ENCODE measurements at places on chromosomes 6 and 20.
A peak's percentile ranks its signal among the peaks of the same experiment; 100 is the strongest.

GRCh38 chr6:108581237-108581931 lies 20.7 kb downstream of the FOXO3 start:
- DNase-seq: no peak

GRCh38 chr6:100246206-100246605 lies 218.5 kb downstream of the SIM1 start:
- no peak for DNase-seq

GRCh38 chr6:139858429-139858828 lies 484.0 kb upstream of the CITED2 start:
- DNase-seq: no peak

DNA sequence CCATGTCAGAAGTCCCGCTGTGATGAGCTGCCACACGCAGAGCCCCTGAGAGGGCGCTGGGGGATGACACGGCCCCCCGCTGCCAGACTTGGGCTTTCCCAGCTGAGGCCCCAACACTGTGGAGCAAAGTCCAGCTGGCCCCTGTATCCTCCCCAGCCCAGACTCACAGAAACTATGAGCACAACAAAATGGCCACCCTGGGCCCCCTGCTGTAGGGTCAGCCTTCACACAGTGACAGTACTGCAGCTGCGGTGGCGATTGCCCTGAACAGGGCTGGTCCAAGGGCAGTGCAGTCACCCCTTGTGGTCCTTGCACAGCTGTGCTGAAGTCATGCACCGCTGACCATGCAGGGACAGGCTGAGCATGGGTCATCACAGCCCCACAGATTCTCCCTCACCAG lies 78.2 kb upstream of the CST7 start:
- DNase-seq: no peak

DNA sequence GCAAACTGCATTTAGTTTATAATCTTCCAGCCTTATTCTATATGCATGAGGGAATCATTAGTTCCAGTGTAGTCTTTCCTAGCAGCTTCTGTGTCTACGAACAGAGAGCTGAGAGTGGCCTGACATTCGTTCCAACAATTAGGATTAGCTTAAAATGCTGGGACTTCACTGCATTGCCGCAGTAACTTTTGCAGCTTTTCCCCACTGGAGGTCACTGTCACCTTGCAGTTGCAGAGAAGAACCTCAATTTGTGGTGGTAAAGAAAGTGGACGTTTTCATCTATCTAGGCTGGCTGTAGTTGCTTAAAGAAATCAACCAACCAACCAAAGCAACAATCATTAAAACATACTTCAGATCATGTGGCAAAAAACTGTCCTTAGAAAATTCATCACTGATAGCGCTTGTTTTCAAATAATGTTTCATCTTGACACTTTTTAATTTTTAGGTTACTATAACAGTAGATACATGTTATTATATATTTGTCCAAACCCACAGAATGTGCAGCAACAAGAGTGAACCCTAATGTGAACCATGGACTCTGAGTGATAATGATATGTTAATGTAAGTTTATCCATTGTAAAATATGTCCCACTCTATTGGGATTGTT lies 12.2 kb downstream of the MYLK4 start:
- peak; percentile 33 for DNase-seq

- DNase-seq: peak; percentile 24
Observed at GRCh38 chr6:151704383-151704782, 103.1 kb upstream of the ESR1 start.

DNA sequence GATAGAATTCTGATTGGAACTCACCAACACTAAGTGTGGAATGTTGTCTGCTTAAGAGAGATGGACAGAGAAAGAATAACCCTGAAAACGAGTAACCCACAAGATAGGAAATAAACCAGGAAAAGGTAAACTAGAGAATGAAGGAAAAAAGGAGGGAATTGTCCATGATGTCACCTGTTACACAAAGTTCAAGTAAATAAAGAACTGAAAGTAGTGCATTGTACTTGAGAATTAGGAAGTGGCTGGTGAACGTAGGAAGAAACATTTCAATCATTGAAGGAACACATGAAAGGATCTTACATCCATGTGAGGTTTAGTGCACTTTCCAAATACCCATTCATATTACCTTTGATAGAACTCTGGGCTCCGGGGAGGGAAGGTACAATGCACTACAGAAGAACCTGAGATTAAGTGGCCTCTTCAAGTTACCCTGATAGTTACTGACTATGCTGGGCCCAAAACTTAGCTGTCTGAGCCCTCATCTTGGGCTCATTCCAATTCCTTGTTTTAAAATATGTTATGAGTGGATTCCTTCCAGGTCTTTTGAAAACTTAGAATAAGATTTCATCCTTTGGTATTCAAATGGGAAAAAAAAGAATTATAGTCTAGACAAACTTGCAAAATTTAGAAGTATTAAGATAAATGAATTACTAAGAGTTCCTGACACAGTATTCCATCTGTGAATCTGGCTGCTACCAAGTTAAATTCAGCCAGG lies 1.1 kb upstream of the STX7 start:
- no peak for DNase-seq

GRCh38 chr20:24585796-24586522 lies 116.5 kb downstream of the SYNDIG1 start:
- no peak for DNase-seq

- no peak for DNase-seq
Observed at GRCh38 chr20:51492167-51493092, 50.1 kb downstream of the NFATC2 start.

DNA sequence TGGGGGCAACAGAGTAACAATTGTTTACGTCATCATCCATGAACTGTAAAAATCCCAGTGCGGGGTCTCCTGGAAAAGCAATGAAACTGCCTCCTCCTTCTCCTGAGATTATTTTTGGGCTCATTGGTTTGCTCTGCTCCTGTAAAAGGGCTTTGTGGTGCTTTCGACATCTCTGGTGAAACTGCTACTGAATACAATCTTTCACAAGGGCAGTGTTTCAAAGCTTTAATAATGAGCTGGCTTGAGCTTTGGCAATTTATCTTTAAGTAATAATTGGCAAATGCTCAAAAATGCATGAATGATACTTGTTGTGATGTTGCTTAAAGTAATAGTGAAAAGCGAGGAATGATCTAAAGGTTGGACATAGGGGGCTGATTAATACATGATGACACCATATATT lies 43.5 kb upstream of the ENPP1 start:
- no peak for DNase-seq

DNA sequence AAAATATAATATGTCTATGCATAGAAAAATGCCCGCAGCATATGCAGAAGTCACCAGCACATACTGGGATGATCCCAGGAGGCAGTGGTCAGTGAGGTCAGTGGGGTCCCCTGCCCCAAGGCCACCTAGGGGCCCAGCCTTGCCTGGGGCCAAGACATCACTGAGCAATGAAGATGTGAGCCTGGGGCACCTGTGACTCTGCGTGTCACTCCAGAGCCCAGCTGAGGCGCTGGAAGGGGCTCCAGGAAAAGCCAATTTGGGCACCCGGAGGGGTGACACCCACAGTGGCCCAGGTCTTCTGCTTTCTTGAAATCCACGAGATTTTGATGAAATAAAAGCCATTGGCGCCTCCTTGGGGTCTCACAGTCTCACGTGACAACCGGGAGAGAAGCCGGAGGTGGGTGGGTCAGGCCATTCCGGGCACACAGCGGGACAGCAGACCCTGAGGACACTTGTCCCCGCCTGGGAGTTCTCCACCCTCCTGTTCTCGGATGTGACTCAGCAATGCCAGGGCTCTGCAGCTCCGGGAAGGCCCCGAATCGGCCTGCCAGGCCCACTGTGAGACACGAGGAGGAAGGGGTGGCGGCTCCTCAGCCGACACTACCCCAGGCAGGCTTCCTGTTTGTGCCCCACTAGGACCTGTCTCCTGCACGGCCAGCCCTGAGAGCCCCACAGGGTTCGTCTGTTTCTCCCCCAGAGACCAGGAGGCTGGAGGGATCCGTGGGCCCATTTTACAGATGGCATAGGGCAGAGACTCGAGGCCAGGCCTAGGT lies 24.4 kb upstream of the SLCO4A1 start:
- peak; percentile 69 for DNase-seq

- DNase-seq: no peak
Observed at GRCh38 chr6:155782320-155782731, 326.7 kb upstream of the NOX3 start.

DNA sequence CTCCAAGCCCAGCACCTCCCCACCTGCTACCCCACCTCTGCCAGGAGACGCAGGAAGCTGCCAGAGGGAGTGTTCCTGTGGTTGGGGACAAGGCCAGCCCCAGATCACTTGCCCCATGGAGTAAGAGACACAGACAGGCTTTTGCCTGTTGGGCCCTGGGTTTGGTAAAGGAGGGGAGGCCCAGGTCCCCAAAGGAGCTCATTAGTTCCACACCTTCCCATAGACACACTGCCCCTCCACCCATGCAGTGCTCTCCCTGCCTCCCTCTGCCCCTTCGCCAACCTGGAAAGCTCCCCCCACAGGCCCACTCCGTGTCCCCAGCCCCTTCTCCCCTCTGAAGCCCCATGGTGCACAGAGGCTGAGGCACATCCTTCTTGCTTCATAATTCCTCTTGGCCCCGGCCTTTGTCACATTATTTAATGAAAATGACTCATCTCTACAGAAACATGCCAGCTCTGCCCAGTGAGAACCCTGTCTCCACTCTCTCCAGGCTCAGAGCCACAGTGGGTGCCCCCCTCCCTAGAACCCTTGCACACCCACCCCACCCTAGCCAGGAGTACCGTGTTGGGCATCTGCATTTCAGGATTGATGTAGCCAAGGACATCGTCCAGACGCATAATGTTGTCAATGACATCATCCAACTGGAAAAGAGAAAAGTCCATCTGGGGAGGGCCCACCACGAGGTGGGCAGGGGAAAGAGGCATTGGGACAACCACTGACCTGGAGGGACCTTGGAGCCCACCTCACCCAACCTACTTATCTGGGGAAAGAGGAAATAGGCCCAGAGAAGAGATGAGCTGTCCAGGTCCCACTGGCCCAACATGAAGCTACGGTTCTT lies 46.0 kb downstream of the TFEB start:
- DNase-seq: no peak

- no peak for DNase-seq
Observed at GRCh38 chr6:15304337-15305042, 58.6 kb downstream of the JARID2 start.

DNA sequence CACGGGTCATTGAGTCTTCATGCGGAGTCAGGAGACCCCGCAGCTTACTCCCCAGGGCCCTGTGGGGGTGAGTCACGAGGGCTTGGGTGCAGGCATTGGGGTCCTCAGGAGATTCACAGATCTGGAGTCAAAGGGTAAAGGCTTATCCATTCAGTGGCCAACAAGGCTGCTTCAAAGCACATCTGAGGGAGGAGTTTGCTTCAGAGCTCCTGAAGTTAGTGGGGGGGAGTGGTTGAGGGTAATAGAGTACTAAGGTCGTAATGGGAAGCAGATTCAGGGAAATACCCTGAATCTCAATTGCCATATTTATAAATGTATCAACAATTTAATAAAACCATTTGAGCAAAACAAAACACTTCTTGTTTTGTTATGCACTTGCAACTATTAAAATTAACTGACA lies 37.3 kb downstream of the SH3BGRL2 start:
- no peak for DNase-seq

GRCh38 chr20:42190084-42190483 lies 571.9 kb upstream of the CHD6 start:
- DNase-seq: no peak

- peak; percentile 24 for DNase-seq
Observed at GRCh38 chr6:33419580-33420490, at the start of gene SYNGAP1. TSS of gene SYNGAP1 (plus strand) at chr6:33420065. CDS start at chr6:33420265, 200 bp downstream.

GRCh38 chr6:169177516-169178166 lies 76.0 kb downstream of the THBS2 start:
- no peak for DNase-seq

GRCh38 chr20:57713505-57713903 lies 3.7 kb upstream of the PMEPA1 start:
- DNase-seq: no peak

DNA sequence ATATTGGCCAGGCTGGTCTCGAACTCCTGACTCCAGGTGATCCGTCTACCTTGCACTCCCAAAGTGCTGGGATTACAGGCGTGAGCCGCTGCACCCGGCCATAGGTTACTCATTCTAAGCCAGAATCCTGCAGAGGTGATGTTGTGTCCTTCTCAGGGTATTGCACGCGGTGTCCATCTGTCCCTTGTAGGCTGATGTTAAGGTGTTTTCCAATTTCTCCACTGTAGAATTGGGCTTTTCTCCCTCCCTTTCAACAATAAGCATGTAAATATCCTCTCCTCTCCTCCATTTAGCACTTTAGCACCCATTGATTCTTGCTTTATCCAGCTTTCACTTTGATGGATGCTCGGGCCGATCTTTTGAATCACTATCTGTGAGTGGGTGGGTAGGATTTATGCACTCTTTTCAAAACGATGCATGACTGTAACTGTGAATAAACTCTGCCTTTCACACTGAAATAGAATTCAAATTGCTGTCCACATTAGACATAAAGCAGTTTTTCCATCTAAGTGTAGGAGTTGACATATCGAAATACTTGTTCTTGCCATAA lies 52.6 kb downstream of the ZBTB2 start:
- DNase-seq: no peak

DNA sequence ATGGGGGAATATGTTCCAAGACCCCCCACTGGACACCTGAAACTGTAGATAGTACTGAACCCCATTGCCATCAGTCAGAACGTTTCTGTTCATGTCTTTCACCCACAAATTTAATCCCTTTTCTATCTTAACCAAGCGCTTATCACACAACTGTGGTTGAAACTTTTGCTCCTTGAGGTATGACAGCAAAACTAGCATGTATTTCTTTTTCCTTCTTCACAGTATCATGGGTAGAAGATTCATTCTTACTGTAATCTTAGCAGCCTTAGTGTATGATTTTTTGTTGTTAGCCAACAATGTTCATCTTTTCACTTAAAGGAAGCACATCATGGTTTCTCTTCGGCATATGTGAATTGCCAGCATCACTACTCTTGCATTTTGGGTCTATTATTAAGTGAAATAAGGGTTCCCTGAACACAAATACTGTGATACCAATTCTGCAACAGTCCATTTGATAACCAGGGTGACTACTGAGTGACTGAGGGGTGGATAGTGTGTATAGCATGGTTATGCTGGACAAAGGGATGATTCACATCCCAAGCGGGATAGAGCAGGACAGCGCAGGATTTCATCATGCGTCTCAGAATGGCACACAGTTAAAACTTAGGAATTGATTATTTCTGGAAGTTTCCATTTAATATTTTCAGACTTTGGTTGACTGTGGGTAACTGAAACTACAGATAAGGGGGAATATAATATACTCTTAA lies 41.8 kb downstream of the KCNS1 start:
- DNase-seq: no peak
